Activated CD8-positive, alpha-beta memory T cell treated with anti-CD3 and anti-CD28 coated beads for 24 hours (primary cell): ENCODE measurements at places on chromosomes 4 and X.

DNA sequence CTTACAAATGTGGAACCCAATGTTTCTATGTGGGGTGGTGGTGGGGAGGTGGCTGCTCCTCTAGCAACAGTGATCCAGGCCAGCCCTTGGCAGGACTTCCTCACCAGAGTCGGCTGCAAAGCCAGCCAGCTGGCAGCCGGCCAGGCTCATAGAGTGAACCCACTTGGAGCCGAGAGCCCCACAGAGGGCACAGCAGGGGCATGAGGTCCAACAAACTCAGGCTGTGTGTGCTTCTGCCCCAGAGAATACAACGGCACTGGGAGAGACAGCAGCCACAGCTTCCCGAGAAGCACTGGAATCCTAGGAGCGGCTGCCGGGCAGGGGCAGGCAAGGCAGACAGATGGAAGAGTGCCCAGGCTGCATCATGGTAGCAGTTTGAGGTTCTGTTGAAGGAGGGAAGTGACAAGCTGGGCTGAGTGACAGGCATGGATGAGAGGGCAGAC is 23.5 kb upstream of the SOWAHD start:
- DNase-seq, result no peak

DNA sequence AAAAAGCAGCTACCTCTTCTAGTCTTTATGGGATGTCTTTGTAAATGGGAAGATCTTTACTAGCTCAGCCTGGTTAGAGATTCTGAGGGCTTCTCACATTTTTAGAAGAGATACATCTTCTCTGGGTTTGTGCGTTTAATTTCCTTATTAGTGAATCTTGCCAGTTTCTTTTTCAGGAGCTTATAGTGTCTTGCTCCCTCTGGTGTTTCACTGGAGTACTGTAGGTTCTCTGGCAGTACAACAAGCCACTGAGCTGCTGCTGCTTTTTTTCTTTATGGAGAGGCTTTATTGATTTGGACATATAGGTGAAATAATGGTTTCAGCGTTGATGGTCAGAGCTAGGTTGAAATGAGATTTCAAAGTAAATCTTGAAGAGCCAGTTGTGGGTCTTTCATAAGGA is 82.9 kb downstream of the LAS1L start:
- no peak for DNase-seq

GRCh38 chr4:20678400-20678799 is 21.9 kb upstream of the PACRGL start:
- no peak for DNase-seq

DNA sequence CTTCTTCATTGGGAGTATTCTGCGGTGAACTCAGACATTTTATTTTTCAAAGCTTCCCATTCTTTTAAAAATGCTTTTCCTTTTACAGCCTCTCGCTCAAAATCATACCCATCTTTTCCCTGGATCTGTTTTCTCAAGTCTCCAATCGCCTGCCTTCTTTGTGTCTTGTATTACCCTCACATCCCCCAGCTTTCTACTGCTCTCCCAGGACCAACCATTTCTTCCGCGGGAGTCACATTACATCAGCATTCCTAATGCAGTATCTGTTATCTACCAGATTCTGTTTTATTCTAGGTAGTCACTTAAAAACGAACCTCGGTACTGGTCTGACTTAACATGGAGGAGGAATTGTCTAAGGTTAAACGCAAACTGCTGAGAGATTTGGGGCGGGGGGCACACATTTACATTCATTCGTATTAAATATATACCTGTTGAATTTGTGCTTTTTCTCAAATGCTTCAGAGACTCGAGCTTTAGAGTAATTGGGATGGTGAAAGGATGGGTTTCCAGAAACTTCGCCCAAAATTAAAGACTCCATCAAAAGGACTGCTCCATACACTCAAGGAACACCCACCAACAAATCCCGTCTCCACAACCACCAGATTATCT is 493 bp upstream of the UCHL1 start:
- DNase-seq, result no peak

DNA sequence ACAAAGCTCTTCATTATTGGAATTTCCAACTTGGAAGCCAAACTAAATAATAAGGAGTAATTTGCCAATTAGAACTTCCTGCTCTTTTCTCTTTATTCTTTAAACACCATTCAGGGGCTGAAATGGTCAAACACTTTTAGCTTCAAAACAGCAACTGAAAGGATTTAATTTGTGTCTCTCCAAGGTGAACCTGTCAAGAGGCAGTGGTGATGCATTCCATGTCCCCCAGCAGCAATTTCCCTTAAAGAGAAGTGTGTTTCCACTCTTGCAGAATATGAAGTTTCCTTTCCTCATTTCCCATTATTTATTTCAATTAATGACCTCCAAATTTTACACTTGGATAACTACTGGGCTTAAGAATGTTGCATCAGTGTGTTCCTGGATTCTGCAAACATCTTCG is 156.0 kb downstream of the COL25A1 start:
- DNase-seq, result no peak

DNA sequence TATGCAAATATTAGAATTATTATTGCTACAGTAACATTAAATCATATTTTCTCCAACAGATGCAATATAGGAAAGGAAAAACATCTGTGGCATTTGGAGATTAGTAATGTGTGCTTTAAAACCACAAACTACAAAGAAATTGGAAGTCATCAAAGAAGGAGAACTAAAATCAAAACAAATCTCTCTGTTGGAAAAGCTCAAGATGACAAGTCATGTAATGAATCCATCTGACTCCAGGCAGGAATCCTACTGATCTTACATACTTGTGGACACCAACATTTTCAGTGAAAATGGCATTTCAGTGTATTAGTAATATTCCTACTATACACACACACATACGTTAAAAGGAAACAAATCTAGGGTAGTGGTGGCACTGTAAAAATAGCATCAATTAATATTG is 98.2 kb downstream of the SLC39A8 start:
- no peak for DNase-seq

DNA sequence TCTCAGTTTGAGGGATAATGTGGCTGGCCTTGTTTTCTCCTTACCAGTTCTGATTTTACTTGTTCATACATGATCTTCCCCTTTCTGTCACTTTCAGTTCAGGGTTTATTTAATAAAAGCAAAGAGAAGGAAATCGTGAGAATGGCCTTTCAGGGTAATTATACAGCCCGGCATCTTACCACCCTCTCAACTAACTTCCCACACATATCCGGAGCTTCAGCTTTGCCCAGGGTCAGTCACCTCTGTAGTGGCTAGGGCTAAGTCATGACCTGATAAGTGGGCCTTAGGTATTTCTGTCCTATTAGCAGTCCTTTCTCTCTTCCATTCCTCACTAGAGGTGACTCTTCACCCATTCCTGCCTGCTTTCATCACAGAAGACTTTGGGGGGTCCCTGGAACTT is 15.8 kb downstream of the TRPC5 start:
- DNase-seq, result no peak

DNA sequence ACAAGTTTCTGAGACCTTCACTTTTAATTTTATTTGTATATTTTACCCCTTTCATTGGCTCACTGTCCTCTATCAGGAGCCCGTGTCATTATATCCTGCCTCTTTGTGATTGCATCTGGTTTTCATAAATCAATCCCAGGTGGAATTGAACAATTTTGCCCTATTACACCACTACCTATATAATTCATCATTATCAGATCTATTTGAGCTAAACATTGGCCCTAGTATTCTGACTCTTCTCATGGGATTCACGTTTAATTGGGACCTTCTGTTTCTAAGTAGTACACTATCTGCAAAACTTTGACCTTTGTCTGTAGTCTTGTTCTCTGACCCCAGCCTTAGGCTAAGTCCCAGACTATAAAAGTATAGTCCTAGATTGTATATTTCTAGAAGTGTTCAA is 114.1 kb downstream of the FAT4 start:
- no peak for DNase-seq

DNA sequence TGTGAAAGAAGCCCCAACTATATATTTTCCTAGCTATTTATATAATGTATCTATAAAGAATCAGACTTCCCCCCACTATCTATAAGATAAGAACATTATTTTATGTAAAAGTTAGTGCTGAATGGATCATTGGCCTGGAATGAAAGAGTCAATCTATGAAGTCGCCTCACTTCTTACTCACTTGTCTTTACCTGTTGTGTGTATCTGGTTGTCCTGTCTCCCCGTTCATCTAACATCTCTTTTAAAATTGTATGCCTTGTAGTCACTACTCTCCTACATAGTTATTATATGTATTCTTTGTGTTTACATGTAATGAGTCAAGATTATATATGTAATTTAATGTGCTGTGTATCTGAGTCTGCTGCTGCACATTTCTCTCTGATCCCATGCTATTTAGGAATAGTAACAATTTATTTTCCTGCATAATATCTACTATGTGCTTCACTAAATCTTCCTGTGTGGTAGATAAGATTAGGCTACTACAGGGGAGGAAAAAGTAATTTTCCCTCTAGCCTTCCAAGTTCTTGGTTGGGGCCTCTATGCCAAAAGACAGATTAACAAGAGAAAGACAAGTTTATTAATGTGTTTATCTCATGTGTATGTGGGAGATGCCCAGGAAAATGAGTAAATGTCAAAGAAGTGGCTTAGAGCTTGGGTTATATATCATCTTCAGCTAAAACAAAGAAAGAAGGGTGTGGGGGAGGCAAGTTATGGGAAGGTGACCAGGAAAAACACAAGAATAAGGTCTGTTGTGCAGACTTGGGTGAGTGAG is 77.6 kb upstream of the FRMPD4 start:
- no peak for DNase-seq
